ENCODE measurements at places on chromosomes 6 and 20. TPM values are rescaled to one million over a fixed set of nuclear protein-coding genes. Genes with fewer than 3 reads are reported as not detected.

- no peak overlapping the region for H3K27ac ChIP-seq
- H3K4me1 ChIP-seq: no peaks in the 10 kb centered on the region
- DNase-seq: no peak
- H3K4me3 ChIP-seq: no peak overlapping the region
- H3K36me3 ChIP-seq: no peaks in the 10 kb centered on the region
Measured at GRCh38 chr20:46708172-46708860, 1.1 kb upstream of the SLC2A10 start.

- no peaks in the 10 kb centered on the region for H3K4me1 ChIP-seq
- no peaks in the 10 kb centered on the region for H3K36me3 ChIP-seq
- no peaks in the 10 kb centered on the region for H3K27me3 ChIP-seq
Measured at GRCh38 chr6:21166754-21167153, 426.8 kb upstream of the SOX4 start.

HLA-DRB1 gene
- polyA plus RNA-seq: 16.8 TPM

PLAGL2 gene
- 27.0 TPM for polyA plus RNA-seq

ZBTB46 gene
- 9.4 TPM for polyA plus RNA-seq

PROKR2 gene
- polyA plus RNA-seq: not detected
